Neural crest cell (in vitro differentiated cells): ENCODE measurements at places on chromosomes 12 and 14.

DNA sequence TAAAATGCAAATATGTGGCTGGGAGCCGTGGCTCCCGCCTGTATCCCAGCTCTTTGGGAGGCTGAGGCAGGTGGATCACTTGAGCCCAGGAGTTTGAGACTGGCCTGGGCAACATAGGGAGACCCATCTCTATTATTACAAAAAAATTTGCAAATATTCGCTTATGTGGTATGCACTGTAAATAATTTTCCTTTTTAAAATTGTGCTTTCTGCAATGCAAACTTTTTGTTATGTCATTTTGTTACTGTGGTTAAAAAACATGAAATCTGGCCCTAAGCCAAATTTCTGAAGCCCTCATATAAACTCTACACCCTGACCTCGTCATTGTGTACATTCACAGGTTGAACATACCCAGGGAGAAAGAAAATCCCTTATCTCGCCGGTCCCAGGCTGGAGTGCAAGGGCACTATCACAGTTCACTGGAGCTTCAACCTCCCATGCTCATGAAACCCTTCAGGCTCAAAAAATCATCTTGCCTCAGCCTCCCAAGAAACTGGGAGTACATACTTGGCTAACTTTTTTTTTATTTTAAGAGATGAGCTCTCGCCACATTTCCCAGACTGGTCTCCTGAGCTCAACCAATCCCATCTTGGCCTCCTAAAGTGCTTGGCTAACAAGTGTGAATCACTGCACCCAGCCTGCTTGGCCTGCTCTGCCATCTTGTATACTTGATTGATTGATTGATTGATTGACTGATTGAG lies 24.7 kb downstream of the TRAPPC6B start:
- DNase-seq: no peak

GRCh38 chr12:80178846-80179245 lies 79.5 kb downstream of the OTOGL start:
- DNase-seq: no peak

- DNase-seq: peak; percentile 25
Observed at GRCh38 chr14:39431416-39432178, 636 bp downstream of the FBXO33 start.

- no peak for DNase-seq
Observed at GRCh38 chr14:50100805-50101204, 15.6 kb downstream of the VCPKMT start.

- no peak for DNase-seq
Observed at GRCh38 chr12:823028-823698, 70.8 kb downstream of the WNK1 start.

GRCh38 chr12:67070604-67071003 lies 198.6 kb upstream of the CAND1 start:
- DNase-seq: no peak

- DNase-seq: peak; percentile 25
Observed at GRCh38 chr12:50088577-50089335, 3.6 kb downstream of the SMARCD1 start.

DNA sequence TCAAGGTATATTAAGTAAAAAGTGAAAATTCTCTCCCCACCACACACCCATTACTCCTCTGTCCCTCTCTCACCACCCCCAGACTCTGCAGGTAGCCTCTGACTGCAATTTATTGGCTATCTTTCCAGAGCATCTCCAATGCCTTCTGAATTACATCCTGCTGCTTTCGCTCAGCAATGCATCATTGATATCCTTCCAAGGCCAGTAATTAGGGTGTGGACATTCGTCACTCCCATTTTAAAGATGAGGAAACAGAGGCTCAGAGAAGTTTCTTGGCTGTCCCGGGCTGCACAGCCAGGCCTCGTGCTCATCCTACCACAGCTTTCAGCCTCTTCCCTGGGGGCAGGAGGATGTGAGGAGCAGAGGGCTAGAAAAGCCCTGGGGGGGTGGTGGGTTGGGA lies 23.6 kb upstream of the PGF start:
- DNase-seq: no peak

DNA sequence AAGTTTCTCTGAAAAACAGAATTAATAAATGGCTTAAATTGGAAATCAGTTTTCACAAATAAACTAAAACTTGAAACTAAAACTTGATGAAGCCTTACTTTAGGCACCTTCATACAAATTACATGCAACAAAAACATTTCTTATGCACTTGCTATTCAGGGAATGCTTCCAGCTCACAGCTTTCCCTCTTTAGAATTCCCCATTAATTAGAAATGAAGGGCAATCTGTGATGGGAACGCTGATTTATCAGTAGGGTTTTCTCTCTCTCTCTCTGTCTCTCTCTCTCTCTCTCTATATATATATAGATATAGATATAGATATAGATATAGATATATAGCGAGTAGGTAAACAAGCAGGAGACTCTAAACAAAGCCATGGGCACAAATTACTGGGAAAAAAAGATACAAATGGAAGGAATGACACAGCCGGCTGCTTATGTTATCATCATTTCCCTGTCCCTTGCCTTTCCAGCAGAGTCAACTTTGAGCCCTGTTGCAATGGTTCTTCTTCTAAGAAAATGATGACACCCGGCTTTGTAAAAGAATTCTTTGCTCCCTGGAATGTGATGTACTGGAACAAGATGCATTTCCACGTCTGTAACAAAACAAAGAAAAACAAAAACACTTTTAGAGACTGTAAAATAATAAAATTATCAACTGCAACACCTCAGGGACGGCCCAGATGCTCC lies 1121.6 kb upstream of the TMEM132C start:
- DNase-seq: no peak

DNA sequence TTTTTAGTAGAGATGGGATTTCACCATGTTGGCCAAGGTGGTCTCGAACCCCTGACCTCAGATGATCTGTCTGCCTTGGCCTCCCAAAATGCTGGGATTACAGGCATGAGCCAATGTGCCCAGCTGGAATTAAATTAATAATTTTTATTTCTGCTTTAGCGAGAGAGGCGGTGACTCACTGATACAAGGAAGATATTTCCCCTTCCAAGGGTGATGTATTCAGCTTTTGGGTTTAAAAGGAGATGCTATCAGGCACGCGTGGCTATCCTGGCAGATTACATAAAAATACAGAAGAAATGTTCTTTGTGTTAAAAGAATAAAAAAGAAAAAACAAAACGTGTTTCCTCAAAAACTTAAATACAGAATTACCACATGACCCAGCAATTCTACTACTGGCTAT lies 12.4 kb upstream of the P2RX7 start:
- DNase-seq: no peak

DNA sequence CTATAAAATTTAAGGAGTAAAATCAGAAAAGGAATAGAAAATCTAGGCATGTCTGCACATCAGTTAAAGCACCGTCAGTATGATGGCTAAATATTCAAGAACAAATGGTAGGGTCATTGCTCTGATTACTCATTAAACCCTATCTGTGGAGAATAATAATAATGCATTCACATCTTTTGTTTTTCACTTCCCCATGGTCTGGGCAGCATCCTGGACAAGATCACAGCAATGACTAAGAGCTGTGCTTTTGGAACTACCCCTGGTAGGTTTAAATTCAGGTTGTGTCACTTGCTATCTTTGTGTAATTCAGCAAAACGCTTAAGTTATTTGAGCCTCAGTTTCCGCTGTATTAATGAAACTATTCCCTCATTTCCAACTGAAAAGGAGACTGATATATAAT lies 33.1 kb downstream of the C12orf42 start:
- DNase-seq: no peak

- no peak for DNase-seq
Observed at GRCh38 chr12:132162508-132163031, 18.3 kb downstream of the NOC4L start.

DNA sequence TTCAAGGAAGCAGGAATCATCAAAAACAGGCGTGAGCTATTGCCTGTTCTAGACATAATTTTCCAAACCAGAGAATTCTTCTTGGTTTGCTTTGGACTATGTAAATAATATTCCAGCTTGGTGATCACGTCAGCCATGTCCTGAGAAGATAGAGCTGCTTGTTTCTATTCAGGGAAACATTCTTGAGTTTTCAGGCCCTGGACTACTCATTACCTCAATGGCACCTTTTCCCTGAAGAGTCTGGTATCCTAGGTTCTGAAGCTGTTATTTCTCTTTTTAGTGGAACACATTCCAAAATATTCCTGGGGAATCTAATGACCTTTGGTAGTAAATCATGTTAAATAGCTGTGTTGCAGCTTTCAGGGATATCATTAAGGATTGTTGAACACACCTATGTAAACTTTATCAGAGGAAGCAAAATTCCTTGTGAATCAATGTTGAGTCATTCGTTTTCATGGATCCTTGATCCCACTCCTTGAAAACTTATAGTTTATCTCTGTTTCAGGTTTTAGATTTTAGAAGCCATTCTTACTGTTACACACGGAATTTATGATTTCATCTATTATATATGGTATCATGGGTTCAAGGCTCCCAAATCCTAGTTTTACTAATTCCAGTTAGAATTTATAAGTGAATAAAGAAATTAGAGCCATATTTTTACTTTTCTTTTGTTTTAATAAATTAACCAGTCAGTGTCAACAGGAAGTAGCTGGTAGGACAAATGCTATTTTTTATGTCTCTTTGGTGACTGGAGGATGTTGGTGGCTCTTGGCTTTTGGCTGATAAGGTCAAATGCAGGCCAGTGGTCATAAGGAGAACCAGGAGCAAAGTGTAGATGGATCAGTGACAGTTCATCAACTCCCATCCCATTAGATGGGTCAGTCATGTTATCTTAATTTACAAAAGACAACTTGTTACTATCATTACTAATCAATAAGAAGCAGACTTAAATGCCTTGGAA lies 380.1 kb downstream of the ZFP36L1 start:
- no peak for DNase-seq

GRCh38 chr12:6871052-6871957 lies 1.8 kb downstream of the SPSB2 start:
- no peak for DNase-seq

DNA sequence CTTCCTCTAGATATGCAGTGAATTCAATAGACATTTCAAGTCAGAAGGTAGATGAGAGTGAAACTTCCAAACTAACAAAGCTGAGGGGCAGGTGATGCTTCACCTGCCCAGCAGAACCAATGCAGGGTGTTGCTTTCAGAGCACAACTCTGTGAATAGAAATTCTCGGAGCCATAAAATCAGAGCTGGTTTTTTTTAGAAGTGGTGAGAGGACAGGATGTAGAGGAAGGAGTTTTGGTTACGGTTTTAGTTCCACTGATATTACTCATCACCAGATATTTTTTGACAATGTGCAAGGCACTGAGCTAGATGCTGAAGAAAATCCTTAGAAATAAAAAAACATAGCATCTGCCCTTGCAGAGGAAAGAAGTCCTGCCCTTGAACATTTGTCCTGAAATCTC lies 62.2 kb downstream of the BMP4 start:
- no peak for DNase-seq

DNA sequence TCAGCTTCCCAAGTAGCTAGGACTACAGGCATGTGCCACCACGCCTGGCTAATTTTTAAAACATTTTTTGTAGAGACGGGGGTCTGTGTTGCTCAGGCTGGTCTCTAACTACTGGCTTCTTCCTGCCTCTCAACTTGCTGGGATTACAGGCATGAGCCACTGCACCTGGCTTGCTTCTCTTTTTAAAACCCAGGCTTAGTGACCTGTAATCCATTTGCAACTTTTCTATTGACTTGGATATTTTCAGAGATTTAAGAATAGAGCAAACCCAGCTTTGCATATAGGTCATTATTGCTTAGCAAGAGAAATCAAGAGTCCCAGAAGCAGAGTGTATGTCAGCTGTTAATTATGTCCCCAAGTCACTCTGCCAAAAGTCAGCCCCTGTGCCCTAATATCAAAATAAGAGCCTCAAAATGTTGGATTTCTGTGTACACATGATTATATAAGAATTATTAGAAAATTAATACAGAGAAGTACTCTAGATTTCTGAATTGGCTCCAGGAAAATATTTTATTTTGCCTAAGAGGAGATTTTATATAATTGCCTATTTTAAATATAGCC lies 24.9 kb downstream of the TCP11L2 start:
- DNase-seq: no peak

- DNase-seq: no peak
Observed at GRCh38 chr12:100566887-100567637, 6.4 kb upstream of the GAS2L3 start.

GRCh38 chr14:28361486-28361885 lies 405.1 kb upstream of the FOXG1 start:
- no peak for DNase-seq

DNA sequence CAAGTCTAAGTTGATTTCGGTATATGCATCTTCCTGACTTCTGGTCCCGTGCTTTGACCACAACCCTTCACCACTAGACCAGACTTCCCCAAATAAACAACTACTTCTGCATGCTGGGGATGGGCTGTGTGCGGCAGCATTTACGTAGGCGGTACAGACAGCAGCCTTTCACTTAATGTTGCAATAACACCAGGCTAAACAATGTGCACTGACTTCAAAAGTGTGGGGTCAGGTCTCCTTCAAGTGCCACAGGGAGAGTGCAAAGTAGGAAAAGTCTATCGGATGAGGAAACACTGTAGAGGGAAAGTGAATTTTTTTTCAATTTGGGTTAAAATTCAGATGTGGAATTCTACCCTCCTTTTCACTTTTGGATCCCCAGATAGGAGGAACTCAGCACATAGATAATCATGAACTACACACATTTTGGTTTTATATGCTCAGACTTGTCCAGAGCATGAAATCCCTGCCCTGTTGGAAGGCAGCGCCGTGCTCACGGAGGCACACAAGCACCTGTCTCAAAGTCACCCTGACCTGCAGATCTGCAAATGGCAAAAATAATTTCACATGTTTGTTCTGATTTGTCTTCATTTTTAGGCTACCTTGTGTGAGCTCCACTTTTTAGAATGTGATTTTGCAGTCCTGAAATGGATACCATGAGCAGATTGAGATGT lies 3.6 kb upstream of the FOS start:
- DNase-seq: no peak

GRCh38 chr12:19643635-19644034 lies 204.3 kb downstream of the AEBP2 start:
- DNase-seq: no peak

GRCh38 chr14:104700225-104700651 lies 10.8 kb downstream of the INF2 start:
- DNase-seq: no peak

GRCh38 chr12:99056186-99056585 lies 411.1 kb downstream of the APAF1 start:
- DNase-seq: no peak

GRCh38 chr12:122406701-122407164 lies 15.7 kb downstream of the CLIP1 start:
- DNase-seq: no peak

- no peak for DNase-seq
Observed at GRCh38 chr12:104094284-104094683, 30.0 kb downstream of the HCFC2 start.

DNA sequence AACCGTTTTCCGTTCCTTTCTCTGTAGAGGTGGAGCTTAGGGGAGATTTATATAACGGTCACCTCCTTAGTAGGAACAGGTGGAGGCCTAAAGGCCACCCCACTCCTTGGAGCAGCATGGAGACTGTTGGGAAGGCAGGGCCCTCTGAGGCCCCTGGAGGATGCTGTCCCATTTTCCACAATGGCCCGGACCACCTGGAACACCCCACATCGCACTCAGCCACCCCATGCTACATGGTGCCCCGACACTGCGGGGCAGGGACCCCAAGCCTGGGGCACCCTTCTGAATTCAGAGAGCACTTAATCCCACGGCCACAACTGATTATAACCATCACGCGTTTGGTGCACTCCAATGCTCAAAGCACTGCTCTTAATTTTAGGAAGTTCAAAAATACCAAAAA lies 41.4 kb downstream of the C14orf132 start:
- no peak for DNase-seq

- no peak for DNase-seq
Observed at GRCh38 chr12:132408626-132409494, 79.5 kb upstream of the GALNT9 start.
